HuH-7.5 (cell line): ENCODE measurements at places on chromosomes 2 and 18.

- DNase-seq, result no peak
These were observed 276.8 kb upstream of the POU3F3 start for GRCh38 chr2:104577143-104577542.

DNA sequence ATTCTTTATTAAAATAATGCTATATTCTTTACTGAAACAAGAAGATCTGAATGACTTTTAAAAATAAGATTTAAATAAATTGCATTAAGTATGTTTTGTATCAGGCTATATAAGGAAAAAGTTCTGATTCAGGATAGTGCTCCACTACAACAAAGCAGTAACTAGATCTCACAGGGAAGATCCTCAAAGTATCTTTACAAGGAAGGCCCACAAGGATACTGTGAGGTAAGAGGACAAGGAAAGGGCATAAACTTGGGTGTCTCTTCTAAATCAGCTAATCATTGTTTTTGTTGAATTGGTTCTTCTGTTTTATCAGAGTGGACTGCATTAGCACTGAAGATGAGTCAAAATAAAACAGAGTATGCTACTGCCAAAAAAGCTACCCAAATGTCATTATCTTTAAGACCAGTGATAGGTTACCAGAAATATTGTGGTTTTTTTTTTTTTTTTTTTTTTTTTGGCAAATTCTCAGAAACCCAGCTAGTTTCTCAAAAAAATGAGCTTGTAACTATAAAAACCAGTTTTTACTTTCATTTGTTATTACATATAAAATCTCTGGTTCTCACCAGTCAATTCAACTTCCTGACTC, 160.9 kb downstream of the BAZ2B start:
- DNase-seq, result no peak

DNA sequence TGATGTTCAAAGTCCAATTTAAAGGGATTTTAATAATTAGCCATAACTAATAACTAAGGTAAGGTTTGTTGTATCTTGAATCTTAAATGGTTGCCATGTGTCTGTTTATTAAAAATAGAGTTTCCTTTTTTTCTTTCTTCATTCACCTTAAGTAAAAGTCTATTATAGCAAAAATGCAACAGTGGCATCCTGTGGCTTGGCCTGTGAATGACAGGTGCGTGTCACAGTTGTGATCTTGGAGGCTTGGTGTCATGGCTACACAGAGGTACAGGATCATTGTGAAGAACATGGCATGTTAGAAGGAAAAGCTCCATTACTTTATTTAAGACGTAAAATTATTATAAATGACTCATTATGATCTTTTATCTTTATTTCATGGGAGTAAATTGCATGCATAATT, 246.1 kb downstream of the BCL2 start:
- no peak for DNase-seq

- no peak for DNase-seq
These were observed 1.6 kb upstream of the COPS9 start for GRCh38 chr2:240137596-240138253.

- no peak for DNase-seq
These were observed 115.7 kb upstream of the COPS8 start for GRCh38 chr2:236969767-236970655.

DNA sequence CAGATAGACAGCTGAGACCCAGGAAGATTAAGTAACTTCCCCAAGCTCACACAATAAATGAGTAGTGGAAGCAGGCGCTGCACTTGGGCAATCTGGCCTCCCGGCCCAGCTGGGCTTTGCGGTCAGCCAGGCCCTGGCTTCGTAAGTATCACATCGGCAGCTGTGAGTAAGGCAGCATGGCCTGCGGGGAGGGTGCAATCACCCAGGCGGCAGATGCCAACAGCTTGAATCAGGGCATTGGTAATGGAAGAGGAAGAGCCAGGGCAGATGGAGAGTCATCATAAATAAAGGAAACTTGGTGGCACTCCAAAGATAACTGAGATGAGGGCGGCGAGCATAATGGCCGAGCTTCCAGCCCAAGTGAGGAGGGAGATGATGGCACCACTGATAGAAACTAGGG, 217.9 kb upstream of the PID1 start:
- DNase-seq, result no peak
